ENCODE measurements at places on chromosomes 7 and 10.

GRCh38 chr7:16712916-16713315 is 40.6 kb upstream of the TSPAN13 start:
- DNase-seq: no peak

- peak; percentile 41 for DNase-seq
These were observed 182.5 kb downstream of the LRMDA start for GRCh38 chr10:75613685-75614504.

DNA sequence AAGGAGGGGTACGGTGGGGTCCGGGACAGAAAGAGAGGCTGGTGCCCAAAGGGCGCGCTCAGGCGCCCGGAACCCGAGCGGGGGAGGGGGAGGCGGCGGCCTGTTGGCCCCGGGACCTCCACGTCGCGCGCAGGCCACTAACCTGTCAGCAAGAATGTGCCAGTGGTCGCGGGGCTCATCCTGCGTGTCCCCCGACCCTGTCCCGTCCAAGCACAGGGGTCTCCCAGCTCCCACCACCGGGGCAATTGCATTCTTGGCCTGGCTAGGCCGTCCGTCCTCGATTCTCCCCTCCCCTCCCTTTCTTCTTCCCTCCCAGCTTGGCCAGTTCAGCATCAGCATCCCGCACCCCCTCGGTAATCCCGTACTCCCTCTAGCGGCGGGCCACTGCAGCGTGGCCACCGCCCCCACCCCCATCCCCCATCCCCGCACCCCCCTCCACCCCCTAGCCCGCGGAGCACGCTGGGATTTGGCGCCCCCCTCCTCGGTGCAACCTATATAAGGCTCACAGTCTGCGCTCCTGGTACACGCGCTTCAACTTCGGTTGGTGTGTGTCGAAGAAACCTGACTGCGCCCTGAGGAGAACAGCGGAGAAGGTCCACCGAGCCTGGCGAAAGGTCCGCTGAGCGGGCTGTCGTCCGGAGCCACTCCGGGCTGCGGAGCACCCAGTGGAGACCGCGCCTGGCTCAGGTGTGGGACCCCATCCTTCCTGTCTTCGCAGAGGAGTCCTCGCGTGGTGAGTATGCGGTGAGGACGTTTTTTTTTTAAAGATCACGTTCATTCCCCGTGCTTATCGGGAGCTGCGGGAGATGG is at the start of gene SGCE:
SGCE (minus strand) TSS at position 286 of the 810 bp plus-strand sequence; CDS start at position 251, 35 bp downstream.
- DNase-seq: peak; percentile 49

DNA sequence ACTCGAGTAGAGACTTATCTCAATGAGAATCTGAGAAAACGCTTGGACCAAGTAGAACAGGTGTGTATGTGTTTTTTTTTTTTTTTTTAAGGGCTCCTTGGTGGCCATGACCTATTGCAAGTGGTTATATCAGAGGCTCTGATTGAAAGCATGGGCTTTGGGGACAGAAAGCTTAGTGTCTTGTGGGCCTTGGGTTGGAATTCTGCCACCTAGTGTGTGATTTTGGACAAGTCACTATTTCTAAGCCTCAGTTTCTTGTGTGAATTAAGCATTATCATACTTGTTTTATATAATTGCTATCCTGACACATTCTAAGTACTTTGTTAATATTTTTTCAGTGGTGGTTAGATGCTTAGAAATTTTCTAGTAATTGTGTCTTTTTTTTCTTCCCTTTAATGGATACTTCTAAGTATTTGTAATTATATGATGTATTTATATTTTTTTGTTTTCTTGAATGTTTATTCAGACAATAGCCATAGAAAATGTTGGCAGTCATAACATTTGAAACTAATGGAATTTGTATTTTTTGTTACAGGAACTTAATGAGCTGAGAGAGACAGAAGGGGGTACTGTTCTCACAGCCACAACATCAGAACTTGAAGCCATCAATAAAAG is 33.1 kb downstream of the SMC3 start:
- DNase-seq: peak; percentile 75

DNA sequence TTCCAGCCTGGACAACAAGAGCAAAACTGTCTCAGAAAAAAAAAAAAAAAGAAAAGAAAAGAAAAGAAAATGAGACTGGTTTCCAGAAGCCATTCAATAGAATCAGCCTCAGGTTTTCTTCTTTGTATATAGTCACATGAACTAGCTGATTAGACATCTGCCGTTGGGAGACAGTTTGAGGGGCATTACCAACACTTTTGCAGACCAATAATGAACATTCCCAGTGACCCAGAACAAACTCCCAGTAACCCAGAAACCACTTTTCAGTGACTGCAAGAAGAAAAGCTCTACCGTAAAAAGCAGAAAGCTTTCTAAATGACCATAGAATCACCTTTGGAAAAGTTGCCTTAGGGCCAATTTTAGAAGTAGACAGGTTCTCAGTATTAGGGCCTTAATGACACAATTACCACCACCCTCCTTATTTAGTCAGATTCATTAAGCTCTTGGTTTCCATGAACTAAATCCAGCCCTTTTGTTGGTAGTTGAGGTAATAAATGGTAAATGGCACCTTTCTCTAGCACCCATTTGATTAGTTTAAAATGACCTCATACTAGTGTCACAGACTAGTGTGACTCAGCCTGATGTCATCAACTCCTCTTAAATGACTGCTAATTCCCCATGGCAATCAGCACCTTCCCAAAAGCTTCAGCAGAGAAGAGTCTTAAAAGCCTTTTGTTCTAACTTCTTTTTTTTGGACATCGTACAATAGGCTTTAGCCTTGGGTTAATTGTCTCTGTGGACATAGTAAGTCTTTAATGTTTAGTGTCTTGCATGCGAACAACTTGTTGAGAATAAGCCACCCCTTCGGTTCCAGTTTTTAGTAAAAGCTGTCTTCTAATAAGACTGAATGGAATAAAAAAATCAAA is 33.6 kb upstream of the XRCC2 start:
- no peak for DNase-seq

DNA sequence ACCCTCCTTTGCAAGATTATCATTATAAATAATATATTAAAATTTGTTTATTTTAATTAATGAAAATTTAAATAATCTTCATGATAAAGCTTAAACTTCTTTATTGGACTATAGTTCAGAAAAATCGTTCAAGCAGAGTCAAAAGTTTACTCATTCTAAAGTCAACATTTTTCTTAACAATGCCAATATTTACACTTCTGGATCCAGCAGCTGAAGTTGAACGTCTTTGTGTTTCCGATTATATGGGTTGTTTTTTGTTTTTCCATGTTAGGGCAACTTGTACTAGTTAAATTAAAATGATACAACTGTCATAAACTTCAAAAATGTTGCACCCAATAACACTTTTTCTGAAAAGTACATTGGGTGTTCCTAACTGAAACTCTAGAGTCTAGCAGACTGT is 43.8 kb downstream of the GRB10 start:
- no peak for DNase-seq

- DNase-seq: no peak
These were observed 33.7 kb downstream of the DDC start for GRCh38 chr7:50531401-50531911.

GRCh38 chr7:47739301-47739875 is 157.5 kb upstream of the TNS3 start:
- no peak for DNase-seq

- DNase-seq: no peak
These were observed 136.3 kb downstream of the DOCK1 start for GRCh38 chr10:127041552-127041951.

DNA sequence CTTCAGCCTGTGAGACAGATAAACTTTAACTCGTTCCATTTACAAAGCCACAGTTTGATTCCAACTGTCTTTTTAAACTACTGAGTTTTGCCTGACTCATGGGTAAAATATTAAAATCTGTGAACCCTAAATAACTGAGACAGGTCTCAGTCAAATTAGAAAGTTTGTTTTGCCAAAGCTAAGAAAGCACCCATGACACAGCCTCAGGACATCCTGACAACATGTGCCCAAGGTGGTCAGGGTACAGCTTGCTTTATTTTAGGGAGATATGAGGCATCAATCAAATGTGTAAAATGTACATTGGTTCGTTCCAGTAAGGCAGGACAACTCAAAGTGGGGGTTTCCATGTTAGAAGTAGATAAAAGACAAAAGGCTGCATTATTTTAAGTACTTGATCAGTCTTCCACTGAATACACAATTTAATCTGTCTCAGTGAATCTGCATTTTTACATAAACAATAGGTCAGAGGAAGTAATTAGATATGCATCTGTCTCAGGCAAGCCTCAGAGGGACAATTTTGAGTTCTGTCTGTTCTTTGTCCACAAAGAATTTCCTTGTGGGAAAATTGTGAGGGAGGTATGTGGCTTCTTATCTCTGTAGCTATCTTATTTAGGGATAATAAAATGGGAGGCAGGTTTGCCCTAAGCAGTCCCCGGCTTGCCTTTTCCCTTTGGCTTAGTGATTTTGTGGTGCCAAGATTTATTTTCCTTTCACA is 11.0 kb upstream of the PIP start:
- no peak for DNase-seq

GRCh38 chr7:41292487-41292886 is 410.4 kb downstream of the INHBA start:
- no peak for DNase-seq

GRCh38 chr7:149838992-149839408 is 825 bp downstream of the ZNF862 start:
- DNase-seq: no peak

DNA sequence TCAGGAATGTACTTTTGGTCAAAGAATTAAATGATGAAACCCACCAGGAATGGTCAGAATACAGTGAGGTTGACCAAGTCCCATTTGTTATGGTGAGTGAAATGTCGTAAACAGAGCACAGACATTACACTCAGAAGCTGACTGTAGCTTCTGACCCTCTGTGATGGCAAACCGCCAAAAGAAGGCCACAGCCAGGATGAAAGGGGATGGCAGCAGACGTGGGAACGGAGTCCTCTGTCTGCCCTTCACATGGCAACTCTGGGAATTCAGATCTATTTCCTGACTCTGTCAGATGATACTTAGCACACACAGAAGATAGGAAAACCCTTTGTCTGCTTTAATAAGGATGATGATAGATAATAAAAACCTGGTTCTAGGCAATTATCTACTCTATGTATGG is 757.1 kb downstream of the SORCS3 start:
- no peak for DNase-seq

DNA sequence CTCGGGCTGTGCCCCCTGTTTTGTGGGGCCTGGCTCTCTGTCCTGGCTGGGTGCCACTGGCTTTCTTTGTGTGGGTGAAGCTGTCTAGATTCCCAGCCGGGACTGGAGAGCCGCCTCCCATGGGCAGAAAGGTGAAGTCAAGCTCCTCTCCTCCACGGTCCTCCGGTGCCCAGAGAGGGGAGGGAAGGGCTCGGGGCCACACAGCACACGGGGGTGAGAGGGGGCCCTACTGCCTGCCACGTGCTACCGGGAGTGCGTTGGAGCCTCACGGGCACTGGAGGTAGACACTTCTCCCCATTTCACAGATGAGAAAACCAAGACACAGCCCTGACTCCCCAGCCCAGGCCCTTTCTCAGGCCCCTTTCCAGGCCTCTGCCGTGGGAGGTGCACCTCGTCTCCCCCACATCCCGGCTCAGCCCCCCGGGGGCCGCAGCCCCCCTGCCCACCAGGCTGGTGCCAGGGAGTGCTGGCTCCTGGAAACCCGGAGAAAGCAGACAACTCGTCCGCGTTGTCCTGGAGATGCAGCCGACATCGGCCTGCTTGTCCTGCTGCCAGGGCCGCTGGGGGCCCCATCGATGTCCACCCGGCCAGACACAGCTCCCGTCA is 55.8 kb downstream of the UNCX start:
- no peak for DNase-seq

GRCh38 chr10:52651293-52651692 is 121.3 kb downstream of the MBL2 start:
- no peak for DNase-seq

- DNase-seq: no peak
These were observed 12.6 kb upstream of the CNOT4 start for GRCh38 chr7:135522509-135522908.

DNA sequence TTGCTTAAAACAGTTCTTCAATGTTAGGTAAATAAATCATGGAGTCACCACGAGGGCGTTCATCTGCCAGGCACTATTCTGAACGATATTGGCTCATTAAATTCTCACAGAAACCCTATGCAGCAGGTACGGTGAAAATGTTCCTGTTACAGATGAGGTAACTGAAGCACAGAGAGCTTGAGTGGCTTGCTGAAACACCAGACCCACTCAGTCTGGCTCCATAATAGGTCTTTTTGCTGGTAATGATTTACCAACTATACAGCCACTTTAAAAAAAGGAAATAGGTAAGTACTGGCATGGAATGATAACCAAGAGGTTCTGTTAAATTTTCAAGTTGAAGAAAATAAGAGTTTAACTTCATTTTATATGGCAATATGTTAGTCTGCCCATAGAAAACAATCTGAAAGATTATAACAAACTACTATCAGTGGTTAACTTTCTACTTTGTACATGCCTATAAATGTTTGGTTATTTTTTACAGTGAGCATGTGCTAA is 1.3 kb upstream of the TM9SF3 start:
- DNase-seq: no peak

DNA sequence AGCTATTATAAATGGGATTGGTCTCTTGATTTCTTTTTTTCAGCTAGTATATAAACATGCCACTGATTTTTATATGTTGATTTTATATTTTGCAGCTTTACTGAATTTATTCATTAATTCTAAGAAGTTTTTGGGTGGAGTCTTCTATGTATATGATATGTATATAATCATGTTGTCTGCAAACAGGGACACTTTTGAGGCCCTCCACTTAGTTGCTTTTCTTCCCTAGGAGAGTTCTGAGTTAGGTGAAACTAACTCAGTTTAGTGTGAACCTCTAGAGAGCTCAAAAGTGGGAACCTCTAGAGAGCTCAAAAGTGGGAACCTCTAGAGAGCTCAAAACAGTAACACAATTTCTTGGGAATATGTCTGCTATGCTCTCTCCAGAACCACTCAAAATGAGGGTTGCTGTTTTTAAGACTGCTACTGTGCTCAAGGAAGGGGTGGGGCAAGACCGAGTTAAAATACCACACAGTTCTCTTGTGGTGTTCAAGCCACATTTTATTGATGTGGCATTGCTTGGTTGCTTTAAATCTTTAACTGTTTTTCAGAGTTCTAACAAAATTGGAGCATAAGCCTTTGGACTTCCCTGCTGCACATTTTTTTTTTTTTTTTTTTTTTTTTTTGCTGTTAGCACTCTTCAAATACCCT is 13.2 kb downstream of the CCDC7 start:
- peak; percentile 67 for DNase-seq

- no peak for DNase-seq
These were observed 3.2 kb downstream of the SFRP5 start for GRCh38 chr10:97768322-97769315.

DNA sequence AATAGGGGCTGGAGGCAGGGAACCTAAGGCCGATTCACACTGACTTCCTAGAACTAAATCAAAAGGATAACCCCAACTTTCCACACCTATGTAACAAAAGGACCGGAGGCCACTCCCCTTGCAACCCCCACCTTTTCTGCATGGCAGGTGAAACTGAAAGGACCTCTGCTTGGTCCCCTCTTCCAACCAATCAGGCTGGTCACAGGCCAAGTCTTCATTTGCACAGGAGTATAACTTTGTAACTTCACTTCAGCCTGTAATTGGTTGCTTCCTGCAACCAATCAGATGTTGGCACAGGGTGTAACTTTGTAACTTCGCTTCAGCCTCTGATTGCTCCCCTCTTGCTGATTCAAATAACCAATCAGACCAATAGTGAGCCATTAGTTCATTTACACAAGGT is 190.0 kb downstream of the FAM107B start:
- DNase-seq: no peak
